ENCODE measurements at places on chromosomes 11 and 22. TPM values are rescaled to one million over a fixed set of nuclear protein-coding genes. Genes with fewer than 3 reads are reported as not detected.

DNA sequence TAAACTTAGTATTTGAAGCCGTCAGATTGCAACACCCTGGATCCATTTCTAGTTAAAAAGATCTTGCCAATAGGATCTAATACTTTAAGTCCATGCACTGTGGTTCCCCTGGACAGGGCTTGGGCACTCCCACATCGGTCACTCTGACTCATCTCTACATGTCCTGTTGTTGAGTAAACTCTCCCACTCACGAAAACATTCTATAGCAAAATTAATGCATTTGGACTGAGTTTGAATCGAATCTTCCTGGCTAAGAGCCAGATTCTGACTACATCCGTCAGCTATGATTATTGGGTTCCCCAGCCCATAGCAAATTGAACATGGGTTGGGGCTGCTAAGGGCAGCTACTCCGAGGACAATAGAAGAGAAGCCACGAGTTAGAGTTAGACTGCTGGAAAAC is 182.1 kb upstream of the SORL1-AS1 start:
- DNase-seq: no peak

The MYEOV gene
- total RNA-seq: 6.7 TPM

The OR4A16 gene
- not detected for total RNA-seq

DNA sequence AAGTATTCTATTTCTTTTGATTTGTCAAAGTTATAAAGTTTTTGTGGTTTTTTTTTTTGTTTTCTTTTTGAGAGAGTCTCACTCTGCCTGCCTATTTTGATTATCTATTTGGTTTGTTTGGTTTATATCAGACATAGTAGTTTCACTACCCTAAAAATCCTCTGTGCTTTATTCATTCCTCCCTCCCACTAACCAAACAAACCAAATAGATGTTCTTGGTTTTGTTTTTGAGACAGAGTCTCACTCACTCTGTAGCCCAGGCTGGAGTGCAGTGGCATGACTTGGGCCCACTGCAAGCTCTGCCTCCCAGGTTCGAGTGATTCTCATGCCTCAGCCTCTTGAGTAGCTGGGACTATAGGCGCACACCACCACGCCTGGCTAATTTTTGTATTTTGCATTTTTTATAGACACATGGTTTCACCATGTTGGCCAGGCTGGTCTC is 67.9 kb downstream of the ENTHD1 start:
- DNase-seq: no peak

GRCh38 chr11:132943706-132944568 is 588.4 kb downstream of the OPCML start:
- no peak for DNase-seq

The RASD2 gene
- not detected for total RNA-seq

DNA sequence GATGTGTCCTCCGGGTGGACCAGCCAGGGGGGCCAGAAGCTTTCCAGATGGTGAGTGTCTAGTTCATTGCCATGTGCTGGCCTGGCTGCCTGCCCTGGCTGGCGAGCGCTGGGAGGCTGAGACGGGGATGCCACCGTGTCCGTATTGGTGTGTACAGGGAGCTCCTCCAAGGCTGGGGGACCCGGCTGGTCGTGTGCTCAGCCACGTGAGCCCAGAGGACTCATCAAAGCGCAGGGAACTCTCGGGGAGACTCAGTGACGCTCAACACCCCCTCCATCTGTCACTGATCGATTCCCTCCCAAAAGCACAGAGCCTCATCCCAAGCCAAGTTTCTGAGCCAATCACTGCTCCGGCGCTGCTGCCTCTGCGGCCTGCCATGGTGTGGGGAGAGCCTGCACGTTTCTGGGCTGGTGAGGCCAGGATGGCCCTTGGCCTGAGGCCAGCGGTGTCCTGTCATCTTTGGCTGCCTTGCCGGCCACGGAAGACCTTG is 423.7 kb downstream of the SHANK2 start:
- no peak for DNase-seq

DNA sequence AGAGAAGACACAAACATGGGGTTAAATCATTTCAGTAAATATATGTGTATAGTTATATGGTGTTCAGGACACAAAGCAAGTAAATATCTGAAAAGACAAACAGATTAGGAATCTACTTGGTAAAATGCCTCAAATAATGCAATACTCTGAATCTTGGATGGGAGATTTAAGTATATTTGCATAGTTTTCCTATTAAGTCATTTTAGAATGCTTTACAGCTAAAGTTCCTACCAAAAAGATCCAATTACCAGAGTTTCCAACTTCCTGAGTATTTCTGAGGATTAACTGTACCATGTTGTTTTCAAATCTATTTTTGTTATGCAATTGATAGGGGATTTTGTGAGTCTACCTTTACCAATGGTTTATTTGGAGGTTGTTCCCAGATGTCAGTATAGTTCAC is 424.4 kb upstream of the CCDC179 start:
- DNase-seq: no peak

DNA sequence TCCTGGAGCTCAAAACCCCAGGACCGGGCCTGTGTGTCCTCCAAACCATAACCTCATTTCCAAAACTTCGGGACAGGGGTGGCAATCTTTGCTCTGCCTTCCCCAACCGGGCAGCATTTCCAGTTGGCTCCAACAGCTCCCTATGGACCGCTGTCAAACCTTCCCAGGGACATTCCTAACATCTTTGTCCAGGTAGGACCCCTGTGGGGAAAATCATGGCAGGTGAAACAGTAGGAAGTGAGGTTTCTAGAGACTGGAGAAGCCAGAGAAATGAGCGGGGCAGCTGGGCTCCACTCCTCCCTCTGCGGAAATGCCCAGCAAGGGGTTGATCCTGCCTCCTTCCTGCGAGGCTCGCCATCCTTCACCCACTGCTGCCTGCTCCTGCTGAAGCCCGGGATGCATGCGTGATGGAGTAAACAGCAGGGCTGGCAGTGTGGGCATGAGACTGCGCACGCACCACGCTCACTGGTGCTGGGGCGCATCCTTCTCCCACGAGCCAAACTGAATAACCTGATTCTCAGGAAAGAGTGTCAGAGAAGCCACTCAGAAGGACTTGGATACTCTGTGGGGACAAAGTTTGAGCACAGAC is 136.4 kb downstream of the BUD13 start:
- DNase-seq: no peak

DNA sequence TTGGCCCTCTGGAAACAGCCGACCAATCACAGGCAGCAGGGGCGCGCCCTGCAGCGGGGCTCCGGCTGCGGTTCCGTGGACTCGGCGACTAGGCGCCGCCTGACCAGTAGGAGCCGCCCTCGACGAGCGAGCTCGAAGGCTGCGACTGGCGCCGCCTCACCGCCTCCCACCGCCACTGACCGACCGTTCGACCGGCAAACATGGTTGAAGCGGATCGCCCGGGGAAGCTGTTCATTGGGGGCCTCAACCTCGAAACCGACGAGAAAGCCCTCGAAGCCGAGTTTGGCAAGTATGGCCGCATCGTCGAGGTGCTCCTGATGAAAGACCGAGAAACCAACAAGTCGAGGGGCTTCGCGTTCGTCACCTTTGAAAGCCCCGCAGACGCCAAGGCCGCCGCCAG is at the start of gene RBMXL2:
TSS of gene RBMXL2 (plus strand) at position 78 of the 400 bp plus-strand sequence. CDS start at position 201, 123 bp downstream.
- no peak for DNase-seq

GRCh38 chr22:48334971-48335370 is 1492.7 kb downstream of the BRD1 start:
- no peak for DNase-seq

GRCh38 chr11:56885177-56885576 is 103.5 kb upstream of the OR5AK2 start:
- DNase-seq: peak; percentile 53

DNA sequence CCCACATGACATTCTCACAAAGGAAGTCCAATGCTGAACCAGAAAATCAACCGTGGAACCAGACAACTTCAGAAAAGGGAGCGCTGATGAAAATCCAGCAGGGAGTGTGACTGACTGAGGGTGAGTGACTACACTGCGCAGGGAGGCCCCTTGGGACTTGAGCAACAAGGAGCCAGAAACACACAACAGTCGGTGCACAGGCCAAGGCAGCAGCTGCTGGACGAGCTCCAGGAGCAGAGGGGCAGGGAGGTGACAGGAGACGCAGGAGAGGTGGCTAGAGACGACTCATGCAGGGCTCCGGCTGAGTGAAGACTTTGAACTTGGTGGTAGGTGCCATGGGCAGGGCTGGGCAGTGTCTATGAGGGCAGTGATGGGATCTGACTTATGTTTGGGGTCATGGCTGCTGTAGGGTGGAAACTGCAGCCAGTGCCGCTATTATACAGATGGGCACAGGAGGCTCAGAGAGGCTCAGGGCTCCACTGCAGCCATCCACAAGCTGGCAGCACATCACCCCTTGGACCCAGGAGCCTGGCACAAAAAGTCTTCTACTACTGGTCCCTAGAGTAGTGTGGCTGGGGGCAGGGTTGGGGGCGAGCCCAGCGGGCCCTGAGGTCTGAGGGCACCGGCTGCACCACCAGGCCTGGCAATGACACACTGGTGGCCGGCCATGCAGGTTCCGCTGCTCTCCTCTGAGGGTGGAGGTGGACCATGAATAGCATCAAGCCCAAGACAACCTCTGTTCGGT is 10.3 kb upstream of the FADD start:
- no peak for DNase-seq

- no peak for DNase-seq
Observed at GRCh38 chr22:36687516-36687915, 16.0 kb downstream of the CACNG2 start.
